ENCODE measurements at places on chromosomes 4 and X.

DNA sequence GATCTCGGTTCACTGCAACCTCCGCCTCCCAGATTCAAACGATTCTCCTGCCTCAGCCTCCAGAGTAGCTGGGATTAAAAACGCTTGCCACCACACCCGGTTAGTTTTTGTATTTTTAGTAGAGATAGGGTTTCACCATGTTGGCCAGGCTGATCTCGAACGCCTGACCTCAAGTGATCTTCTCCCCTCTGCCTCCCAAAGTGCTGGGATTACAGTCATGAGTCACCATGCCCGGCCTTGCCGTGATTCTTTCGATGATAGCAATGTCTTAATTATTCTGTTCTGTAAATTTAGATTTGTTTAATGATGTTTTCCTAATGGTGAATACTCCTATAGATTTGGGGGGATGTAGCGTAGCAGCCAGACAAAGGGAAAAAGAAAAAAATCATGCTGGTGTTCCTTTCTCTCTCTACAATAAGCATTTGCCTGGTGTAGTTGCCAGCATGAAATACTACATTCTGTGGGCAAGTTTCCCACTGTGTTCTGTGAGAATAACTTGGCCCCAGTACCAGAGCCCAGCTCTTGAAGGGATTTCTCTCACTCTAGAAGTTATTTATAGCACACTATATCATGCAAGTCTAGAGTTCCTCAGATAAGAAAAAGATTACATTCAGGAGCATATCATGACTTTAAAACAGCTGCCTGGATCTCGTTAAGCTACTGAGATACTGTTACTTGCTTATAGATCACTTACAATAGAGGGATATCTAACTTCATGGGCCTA is 15.4 kb downstream of the NIPAL1 start:
- no peak for DNase-seq

DNA sequence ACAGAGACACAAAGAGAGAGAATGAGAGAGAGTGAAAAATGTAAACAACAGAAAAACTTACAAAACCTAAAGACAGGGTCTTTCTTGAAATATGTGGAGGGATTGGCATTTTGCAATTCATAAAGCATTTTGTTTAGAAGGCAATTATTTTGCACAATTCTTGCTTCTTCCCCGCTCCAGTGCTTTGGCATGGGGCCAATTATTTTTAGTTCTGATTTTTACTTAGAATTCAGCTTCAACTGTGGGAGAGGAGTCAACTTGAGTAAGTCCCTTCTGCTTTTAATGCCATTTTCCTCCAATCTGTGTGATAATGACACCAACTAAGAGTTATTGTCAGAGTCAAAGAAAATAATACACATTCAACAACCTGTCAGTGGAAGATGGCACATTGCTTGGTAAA is 1051.9 kb downstream of the NLGN4X start:
- no peak for DNase-seq

- no peak for DNase-seq
Observed at GRCh38 chrX:24268786-24269185, 45.1 kb downstream of the SUPT20HL2 start.

GRCh38 chr4:70938086-70938485 is 35.9 kb downstream of the MOB1B start:
- DNase-seq, result no peak

GRCh38 chr4:76233083-76233482 is 18.4 kb upstream of the FAM47E start:
- DNase-seq, result no peak

DNA sequence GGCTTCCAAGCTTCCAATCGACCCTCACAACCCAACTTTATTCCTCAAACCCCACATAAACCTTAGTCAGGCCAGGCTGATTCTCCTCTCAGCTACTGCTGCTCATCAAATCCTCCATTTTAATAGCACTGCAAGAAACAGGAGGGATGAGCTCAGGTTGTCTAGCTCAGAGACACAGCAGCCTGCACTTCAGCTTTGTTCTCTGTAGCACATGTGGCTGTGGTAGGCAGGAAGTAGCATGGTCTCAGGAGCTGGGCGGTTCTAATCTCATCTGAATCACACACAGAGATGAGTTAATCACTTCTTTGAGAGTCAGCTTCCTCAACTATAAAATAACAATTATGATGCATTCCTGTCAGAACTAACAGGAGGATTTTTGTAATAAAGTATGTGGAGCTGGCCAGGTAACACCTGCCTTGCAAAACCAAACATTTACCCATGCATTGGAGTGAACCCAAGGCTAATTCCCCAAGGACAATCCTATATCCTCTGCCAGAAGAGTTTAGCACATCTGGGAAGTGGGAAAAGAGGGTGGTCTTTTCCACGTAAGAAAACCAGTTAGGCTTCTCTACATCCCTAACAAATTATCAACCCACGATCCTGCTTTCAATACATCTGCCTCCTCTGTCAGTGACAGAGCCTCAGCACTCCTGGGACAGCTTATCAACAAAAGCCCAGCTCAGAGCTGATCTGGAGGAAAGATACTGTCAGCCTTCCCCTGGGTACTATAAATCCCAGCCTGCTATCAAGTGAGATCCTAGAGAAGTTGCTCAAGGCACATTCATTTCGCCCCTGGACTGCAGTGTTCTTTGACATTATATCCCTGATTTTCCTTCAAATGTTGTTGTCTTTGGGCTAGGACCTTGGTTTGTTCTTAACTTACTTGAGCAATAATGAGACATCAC is 32.8 kb downstream of the ELOVL6 start:
- no peak for DNase-seq

- no peak for DNase-seq
Observed at GRCh38 chrX:150118476-150118875, 180.2 kb upstream of the EOLA2 start.

- DNase-seq, result no peak
Observed at GRCh38 chr4:127250577-127250976, 382.2 kb upstream of the INTU start.

- no peak for DNase-seq
Observed at GRCh38 chr4:10276152-10276551, 159.6 kb upstream of the WDR1 start.

DNA sequence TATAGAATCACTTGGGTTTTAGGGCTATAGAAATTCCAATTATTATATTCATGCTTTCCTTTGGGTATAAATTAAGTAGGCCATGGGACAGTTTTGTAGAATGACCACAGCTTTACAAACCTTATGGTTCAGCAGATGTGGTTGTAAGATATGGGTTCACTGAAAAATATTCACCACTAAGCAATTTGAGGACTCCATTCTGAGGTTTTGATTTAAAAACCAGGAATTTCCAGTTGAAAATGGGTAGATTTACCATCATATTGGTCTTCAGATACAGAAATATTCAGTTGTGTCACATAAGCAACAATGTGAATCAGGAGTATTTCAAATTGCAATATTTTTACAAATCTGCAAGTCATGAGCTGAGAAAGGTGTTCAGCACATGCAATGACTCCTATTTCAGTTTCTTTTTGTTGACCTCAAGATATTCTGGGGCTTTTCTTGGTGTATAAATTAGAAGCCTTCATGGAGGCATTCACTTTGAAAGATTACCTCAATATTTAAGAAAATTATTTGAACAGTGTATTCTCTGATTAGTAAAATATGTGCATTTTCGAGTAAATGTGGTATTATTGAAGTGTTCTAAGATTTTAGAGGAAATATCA is 218.4 kb upstream of the HCCS start:
- DNase-seq, result no peak

GRCh38 chr4:110953191-110953590 is 330.3 kb upstream of the PITX2 start:
- DNase-seq, result no peak

DNA sequence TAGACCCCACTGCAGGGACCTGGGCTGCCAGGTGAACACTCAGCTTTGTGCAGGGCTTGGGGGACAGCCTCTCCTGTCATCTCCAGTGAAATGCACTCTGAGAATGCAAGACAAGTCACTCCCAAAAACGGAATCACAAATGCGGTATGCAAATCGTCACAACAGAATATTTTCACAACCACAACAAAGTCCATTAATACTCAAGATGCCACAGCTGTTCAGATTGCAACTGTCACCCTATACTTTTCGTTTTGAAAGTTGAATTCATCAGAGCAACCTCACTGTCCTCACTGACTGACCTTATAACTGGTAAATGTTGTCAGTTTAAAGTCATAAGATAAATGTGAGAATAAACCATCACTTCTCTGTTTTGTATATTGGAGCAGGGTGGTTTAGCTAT is 16.6 kb downstream of the JAKMIP1 start:
- DNase-seq, result no peak

DNA sequence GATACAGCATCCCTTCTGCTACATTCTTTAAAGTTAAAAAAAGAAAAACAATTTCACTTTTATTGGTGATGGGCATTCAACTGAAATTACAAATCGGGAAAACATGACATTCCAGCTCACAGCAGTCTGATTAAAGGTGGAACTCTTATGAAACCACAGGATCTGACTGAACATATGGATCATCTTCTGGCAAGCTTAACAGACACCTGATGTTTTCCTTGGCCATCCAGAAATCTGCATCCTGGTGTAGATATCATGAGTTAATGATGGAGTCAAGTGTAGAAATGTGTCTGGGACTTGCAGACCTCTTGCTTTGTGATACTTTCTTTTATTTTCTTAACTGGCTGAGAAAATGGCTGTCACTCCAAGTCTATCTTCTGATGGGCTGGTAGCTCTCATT is 167.9 kb downstream of the CBR4 start:
- DNase-seq, result no peak

DNA sequence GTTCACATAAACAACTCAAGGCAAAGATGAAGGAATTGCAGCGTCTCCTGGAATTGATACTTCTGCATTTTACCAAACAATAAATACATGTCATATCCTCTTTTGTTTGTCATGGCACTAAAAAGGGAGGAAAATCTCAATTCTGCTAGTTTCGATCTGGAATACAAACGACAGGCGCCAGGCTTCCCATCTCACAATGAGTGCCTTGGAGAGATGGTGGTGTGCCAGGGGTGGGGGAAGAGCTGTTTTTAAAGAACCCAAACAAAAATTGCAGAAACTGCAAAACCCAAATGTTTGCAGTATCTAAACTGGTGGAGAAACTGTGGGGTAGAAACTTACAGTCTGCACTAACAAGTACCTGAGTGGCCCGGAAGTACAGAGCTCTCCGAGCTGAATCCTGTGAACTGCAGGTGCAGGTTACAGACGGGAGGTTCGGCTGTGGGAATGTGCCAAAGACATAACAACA is 53.0 kb upstream of the KLF3 start:
- DNase-seq, result no peak

GRCh38 chr4:155411546-155411945 is 34.8 kb upstream of the MAP9 start:
- DNase-seq, result no peak

- no peak for DNase-seq
Observed at GRCh38 chr4:141074098-141074878, 59.0 kb downstream of the RNF150 start.

DNA sequence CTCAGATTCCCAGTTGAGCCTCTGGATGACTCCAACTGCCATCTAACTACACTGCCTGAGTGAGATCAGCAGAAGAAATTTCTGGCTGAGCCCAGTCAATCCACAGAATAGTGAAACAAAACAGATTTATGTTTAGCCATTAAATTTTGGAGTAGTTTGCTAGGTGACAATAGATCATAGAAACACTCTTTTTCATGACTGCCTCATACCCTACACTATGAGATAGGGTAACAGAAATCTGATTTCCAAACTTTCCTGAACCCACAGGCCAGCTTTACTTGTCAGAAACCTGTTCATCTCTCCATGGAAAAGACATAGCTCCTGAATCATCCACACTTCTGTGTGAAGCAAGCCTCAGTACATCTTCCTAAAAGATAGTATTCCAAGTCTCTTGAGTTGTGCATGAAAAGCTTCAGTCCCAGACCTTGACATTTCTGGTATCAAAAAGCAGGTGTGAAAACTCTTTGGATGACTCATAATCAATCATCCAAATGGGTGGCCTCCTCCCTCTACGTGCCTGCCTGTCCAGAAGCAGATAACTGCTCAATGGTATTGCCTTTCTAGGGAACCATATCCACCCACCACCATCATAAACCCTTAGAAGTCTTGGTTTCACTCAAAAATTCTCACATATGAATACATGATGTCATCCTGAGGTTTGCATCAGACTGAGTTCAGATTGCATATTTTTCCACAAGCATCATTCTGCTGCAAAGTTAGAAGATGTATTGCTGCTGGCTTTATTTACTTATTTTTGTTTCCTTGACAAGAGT is 47.5 kb upstream of the RAP2C start:
- no peak for DNase-seq

GRCh38 chrX:40175511-40176350 is 78.0 kb upstream of the BCOR start:
- DNase-seq, result no peak

- peak; percentile 37 for DNase-seq
Observed at GRCh38 chr4:87073199-87074120, 138.6 kb downstream of the AFF1 start.

GRCh38 chr4:78510108-78510507 is 41.5 kb upstream of the ANXA3 start:
- no peak for DNase-seq

DNA sequence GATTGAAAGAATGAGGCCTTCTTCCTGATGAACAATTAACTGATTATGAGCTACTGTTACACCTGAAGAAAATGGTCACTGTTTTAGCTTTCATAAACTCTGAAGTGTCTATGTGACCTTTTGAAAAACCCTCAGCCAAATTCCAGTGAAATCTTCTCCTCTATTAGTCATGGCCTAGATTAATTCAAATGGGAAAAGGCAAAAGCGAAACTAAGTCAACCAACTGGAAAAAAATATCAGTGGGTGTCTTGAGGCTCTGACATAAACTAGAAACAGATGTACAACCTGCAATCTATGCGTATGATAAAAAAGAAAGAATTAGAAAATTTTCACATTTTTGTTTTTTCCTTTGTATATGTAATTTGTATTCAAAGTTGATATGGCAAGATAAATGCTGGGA is 169.4 kb upstream of the BANK1 start:
- no peak for DNase-seq

- no peak for DNase-seq
Observed at GRCh38 chr4:159290321-159291030, 187.6 kb downstream of the RAPGEF2 start.

DNA sequence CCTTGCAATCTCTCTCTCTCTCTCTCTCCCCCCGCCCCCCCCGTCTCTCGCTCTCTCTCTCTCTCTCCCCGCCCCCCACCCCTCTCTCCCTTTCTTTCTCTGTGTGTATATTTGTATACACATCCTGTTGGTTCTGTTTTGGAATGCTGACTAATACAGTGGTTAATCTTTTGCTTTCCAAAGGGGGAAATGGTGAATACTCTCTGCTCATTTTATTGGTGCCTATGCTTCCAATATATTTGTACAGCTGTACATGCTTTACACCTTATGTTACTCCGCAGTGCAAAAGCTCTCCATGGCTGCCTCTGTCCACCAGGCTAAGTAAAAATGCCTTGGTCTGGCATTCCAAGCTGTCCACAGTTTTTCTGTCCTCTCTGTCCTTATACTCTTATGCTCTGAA is 158.8 kb downstream of the RBMX2 start:
- DNase-seq, result no peak

- DNase-seq, result no peak
Observed at GRCh38 chr4:85833302-85833701, 358.4 kb downstream of the ARHGAP24 start.

DNA sequence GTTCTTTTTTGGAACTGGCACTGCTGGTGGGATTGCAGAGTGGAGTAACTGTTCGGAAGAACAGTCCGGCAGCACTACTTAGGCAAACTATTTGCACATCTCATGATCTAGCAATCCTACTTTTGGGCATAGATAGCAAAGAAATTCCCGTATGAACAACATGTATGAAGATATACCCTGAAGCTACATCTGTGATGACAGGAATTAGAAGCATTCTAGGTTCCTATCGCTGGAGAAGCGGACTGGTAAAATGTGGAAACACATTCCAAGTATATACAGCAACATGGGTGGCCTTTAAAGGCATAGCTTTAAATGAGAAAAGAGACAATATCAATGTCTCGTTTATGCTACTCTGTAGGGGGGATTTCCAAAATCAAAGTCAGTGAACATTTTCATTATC is 3.1 kb downstream of the DCAF16 start:
- no peak for DNase-seq

Measured in caudate nucleus (tissue), 63 donors.